NCI-H187 treated with DMSO at 0.1 percent for 48 hours (cell line): ENCODE measurements at places on chromosomes 3 and 15.

DNA sequence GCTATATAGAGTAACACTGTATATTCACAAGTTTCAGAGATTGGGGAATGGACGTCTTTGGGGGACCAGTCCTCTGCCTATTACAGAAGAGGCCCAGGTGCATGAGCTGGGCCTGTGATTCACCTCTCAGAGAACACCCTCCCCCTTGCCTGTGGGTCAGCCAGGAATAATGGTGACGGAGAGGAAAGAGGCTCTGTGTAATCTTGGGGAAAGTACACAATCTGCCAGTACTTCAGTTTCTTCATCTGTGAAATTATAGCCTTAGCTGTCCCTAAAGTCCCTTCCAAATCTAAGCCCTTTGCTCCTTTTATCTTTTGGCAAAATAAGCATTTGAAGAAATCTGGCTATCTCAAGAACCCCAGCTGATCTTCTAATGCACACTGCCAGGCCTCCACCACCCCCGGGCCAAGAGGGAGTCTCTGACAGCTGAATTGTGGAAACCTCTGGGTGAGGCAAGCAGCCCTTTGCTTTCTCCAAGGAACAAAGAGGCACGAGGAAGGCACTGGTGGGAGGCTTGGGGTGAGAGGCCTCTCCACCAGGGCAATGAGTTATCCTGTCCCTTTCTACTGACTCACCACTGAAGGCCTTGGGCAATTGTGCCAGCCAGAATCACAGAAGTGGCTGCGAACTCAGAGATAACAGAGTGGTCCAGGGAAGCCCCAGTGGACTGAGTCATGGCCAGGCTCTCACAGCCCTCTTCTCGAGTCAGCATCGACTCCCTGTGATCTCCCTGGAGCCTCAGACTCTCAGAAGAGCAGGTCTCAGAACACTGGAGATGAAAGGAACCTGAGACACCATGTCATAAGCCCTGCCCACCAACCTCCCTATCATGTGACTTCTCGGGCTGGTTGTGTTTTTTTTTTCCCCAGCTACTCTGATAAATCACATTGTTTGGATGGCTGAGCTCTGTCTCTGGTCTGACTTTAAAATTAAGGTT, 31.8 kb downstream of the CCNL1 start:
- peak; percentile 24 for DNase-seq

DNA sequence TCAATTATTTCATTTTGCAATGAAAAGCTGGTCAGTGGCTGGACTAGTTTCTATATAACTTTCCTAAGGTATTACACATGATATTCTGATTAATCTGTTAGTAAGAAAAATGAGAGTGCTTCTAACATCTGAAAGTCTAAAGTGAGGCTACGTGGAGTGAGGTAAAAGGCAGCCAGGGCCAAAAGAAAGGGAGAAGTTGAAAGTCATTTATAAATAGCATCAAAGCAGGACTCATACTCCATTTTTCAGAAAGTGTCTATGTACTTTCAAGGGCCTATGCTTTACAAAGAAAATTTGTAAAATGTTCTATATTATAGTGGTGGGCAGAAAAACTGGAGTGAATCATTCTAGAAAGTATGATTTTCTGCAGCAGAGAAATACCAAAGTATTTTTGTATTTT, 80.0 kb downstream of the CSNK1G1 start:
- no peak for DNase-seq

DNA sequence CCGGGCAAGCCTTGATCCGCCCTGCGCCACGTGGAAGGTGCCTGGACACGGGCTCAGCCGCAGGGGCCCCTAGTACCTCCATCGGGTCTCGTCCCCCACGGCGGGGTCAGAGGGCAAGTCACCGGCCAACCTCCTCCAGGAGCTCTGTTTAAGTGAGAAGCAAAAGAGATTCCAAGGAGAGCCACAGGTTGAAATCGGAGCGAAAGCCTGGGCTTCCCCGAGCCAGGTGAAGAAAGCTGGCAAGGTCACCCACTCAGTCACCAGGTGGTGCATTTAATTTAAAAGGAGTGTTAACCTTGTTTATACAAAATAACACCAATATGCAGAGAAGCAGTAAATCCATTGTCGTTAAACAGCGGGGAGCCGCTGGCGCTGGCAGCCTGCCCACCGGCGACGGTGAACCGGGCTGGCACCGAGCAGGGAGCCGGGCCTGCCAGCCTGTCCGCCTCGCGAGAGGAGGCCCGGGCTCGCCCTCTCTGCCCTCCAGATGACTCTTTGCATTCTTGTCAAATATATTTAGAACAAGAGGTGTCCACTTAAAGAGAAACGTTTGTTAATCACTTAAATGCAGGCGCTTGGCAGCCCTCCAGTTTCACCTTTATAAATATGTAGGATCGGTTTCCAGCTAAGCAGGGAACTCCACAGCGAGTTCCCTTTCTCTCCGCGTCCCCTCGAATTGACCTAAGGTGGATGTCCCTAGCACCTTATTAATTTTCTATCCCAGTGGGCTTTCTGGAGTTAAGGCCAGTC, 277.3 kb upstream of the NR2F2 start:
- peak; percentile 21 for DNase-seq

GRCh38 chr3:8899876-8900460, 63.3 kb downstream of the RAD18 start:
- DNase-seq, result no peak

- no peak for DNase-seq
These were observed 112.5 kb downstream of the ZIC1 start for GRCh38 chr3:147521646-147522045.

DNA sequence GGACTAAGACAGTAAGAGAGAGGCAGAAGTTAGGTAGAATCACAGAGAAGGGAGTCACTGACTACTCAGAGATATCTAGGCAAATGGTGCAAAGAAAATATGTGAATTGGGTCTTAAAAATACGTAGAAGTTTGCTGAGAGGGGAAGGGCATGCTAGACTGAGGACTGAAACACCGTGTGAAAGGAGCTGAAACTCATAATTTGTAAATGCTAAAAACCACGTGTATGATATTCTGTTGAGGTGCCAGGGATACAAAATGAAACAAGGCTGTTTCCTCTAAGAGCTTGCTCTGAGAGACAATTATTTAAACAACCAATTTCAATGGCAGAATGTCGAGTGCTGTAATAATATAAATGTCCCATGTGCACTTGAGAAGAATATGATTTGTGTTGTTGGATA, 47.2 kb downstream of the NCK1 start:
- DNase-seq, result no peak

DNA sequence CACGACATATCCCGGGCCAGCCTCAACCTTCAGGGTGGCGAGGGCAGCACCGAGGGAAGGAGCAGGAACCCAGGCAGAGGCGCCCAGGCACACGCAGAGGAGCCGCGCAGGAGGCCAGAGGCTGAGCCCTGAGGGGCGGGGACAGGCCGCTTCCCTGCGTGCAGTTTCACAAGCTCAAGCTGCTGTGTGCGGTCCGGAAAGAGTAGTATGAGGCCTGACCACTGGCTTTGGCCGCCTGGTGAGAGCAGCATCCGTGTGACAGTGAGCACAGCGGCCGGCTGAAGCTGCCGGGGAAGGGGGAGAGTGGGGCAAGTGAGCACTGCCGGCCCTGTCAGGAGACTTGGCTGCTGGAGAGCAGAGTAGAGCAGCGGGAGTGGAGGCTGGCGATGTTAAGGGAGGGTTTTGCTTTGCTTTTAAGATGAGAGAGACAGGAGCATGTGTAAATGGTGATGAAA, 8.7 kb downstream of the ZDHHC19 start:
- DNase-seq, result no peak

DNA sequence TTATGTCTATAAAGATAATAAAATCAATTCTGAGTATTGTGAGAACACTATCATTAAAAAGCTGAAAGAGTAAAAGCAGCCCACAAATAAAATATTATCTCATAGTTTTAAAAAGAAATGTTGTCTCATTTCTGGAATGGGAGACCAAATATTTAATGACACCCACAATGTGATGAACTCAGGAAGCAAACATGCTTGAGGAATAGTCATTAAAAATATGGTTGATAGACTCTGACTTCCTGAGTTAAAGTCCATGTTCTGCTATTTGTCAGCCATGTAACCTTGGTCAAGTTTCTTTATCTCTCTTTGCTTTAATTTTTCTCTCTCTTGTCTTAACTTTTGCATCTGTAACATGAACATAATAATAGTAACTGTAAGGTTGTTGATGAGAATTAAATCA, 35.5 kb upstream of the CHMP2B start:
- DNase-seq, result no peak

- no peak for DNase-seq
These were observed 195.5 kb downstream of the LPP start for GRCh38 chr3:188349351-188349901.

- no peak for DNase-seq
These were observed 60.5 kb downstream of the SH3BP5 start for GRCh38 chr3:15271785-15272381.

DNA sequence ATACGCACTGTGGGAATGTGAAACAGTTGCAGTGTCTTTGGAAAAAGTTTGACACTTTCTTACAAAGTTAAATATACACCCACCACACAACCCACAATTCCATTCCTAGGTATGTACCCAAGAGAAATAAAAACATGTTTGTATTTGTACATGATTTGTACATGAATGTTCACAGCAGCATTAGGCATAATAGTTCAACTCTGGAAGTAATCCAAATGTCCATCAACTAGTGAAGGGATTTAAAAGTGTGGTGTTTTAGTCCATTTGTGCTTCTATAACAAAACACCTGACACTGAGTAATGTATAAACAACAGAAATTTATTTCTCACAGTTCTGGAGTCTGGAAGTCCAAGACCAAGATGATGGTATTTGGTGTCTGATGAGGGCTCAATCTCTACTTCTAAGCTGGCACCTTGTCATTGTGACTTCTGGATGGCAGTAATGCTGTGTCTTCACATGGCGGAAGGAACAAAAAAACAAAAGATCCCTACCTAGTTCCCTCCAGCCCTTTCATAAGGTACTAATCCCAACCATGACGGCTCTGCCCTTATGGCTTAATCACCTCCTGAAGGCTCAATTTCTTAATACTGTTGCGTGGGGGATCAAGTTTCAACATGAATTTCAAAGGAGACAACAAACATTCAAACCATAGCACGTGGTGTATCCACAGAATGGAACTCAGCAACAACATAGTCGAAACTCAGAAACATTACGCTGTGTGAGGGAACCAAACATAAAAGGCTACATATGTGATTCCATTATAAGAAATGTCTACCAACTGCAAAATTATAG, 120.5 kb downstream of the AQP9 start:
- DNase-seq, result no peak

DNA sequence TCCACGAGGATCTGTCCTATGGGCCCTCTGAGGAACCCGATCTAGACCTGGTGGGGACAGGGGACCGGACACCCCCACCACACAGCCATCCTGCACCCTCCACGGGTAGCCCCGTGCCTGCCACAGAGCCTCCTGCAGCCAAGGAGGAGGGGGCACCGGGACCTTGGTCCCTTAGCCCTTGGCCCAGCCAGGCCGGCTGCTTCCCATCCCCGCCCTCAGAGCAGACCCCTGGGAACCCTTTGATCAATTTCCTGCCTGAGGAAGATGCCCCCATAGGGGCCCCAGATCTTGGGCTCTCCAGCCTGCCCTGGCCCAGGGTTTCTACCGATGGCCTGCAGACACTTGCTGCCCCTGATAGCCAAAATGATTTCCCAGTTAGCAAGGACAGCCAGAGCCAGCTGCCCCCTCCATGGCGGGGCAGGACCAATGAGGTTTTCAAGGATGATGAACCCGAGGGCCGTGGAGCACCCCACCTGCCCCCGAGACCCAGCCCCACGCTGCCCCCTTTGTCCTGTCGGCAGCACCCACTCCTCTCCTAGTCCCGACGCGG, 91.5 kb downstream of the TBC1D2B start:
- no peak for DNase-seq

- no peak for DNase-seq
These were observed 8.7 kb downstream of the WDR82 start for GRCh38 chr3:52269776-52270175.

GRCh38 chr15:40696228-40696627, 1.3 kb downstream of the RAD51 start:
- no peak for DNase-seq

GRCh38 chr15:62021991-62022600, 38.2 kb downstream of the VPS13C start:
- no peak for DNase-seq

GRCh38 chr15:36479200-36479896, 100.1 kb upstream of the CDIN1 start:
- DNase-seq, result no peak

GRCh38 chr15:53331328-53332190, 427.9 kb downstream of the WDR72 start:
- no peak for DNase-seq

GRCh38 chr3:172391592-172392302, 56.5 kb downstream of the GHSR start:
- no peak for DNase-seq

- no peak for DNase-seq
These were observed 879.6 kb downstream of the AGBL1 start for GRCh38 chr15:86959254-86959653.

DNA sequence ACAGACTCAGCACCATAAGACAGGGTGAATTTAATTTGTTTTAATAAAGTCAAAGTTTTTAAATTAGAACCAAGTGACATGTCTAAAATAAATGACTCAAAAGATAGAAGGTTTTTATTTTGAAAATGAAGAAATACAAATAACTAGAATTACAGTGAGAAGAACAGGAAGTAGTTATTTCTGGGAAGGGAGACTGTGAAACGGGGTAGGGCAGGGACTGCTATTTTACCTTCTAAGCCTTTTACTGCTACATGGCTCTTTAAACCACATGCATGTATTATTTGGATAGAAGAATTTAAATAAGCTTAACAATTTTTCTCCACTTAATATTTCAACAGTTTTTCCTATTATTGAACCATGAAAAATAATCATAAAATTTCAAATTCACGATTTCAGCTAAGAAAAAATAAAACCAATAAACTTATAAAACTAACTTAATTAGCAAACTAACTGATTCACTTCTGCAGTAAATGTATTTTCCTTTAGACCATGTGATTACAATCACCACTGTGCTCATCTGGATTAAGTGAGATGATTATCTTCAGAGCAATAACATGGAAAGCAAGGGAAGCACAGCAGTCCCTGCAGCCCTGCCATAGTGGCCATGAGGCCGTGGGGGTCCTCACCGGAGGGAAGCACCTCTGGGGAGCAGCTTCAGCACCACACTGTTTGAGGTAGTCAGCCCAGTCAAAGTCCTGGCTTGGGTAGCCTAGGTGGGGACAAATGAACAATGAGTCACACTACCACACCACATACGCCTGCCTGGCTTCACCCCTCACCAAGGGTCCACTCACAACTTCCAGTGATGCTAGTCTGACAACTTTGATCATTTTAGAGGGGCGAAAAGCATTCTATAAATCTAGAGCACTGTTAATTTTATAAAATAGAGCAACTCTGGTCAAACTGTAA, 28.3 kb upstream of the STIMATE start:
- DNase-seq, result no peak

- no peak for DNase-seq
These were observed 162.6 kb upstream of the PFN2 start for GRCh38 chr3:150133293-150133692.

GRCh38 chr15:72242775-72243370, 11.9 kb upstream of the PKM start:
- no peak for DNase-seq

- DNase-seq, result no peak
These were observed 224.9 kb downstream of the MCTP2 start for GRCh38 chr15:94456226-94456625.

DNA sequence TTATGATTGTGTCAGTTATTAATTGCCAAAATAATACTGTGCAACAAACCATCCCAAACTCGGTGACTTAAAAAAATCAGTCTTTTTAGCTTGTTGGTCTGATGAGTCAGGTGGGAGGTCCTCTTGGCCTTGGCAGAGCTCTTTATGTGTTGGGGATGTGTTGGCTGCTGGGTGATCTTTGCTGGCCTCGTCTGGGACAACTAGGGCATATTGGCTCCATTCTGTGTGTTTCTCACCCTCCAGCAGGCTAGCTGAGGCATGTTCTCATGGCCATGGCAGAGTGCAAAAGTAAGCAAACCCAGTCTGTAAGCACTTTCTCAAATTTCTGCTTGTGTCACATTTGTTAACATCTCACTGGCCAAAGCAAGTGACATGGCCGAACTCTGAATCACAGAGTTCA, 251.6 kb downstream of the RPLP1 start:
- no peak for DNase-seq
